Activated effector memory CD4-positive, alpha-beta T cell treated with Interleukin-2 at 50 U/mL for 16 hours (primary cell): ENCODE measurements at places on chromosomes 5 and 9.

DNA sequence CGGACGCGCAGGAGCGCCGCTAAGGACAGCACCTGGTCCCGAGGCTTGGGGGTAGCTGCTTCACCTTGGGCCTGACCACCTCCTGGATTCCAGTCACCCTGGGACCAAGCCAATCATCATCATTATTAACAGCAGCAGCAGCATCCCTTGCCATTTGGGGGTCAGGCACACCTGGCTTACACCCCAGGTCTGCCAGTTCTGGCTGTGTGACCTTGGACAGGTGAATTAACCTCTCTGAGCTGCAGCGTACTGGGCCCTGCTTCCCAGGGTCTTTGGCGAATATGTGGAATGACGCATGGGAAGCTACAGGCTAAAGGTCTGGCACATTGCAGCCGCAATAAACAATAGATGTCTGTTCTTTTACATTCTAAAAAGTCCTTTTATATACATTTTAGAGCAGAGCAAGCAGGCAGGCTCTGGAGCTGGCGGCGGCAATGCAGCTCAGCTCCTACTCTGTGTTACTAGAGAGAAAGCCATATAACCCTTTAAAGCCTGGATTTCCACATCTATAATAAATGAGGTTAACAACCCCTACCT is 97.8 kb upstream of the CPLX2 start:
- DNase-seq = no peak

- no peak for DNase-seq
Observed at GRCh38 chr5:149839761-149840160, 104.8 kb downstream of the PDE6A start.

- DNase-seq = no peak
Observed at GRCh38 chr5:138942861-138943260, 67.7 kb upstream of the LRRTM2 start.

- no peak for DNase-seq
Observed at GRCh38 chr5:135488727-135489465, 36.7 kb upstream of the TIFAB start.
